ENCODE measurements at places on chromosomes 7 and 10. TPM values are rescaled to one million over a fixed set of nuclear protein-coding genes. Genes with fewer than 3 reads are reported as not detected.

TAS2R5 gene
- total RNA-seq = 1.1 TPM

TRPV5 gene
- 0.04 TPM for total RNA-seq

- DNase-seq = no peak
Observed at GRCh38 chr7:149130572-149131198, 4.6 kb upstream of the ZNF425 start.

DNA sequence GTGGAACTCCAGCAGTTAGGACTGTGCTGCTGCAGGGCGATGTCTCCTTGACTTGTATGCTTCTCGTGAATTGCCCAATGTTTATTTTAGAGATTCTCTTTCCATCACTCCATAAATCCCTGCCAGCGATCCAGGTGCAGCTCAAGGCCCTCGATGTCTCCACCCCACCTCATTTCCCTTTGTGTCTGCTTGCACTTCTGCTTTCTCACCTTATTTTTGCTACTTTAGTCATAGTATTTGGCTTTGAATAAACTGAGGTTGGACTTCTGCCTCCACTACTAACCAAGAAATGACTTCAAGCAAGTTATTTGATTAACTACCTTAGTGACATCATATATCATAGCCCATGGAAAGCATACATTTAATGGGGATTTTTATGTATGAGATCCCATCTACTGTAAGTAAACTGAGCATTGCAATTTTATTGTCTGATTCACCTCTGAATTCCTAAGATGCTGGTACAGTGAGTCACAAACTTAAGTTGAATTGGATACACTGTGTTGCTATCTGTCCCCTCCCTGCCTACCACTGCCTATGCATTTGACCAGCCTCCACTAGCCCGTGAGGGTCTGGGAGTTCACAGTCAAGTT lies 255.8 kb downstream of the ABCA13 start:
- no peak for DNase-seq

DNA sequence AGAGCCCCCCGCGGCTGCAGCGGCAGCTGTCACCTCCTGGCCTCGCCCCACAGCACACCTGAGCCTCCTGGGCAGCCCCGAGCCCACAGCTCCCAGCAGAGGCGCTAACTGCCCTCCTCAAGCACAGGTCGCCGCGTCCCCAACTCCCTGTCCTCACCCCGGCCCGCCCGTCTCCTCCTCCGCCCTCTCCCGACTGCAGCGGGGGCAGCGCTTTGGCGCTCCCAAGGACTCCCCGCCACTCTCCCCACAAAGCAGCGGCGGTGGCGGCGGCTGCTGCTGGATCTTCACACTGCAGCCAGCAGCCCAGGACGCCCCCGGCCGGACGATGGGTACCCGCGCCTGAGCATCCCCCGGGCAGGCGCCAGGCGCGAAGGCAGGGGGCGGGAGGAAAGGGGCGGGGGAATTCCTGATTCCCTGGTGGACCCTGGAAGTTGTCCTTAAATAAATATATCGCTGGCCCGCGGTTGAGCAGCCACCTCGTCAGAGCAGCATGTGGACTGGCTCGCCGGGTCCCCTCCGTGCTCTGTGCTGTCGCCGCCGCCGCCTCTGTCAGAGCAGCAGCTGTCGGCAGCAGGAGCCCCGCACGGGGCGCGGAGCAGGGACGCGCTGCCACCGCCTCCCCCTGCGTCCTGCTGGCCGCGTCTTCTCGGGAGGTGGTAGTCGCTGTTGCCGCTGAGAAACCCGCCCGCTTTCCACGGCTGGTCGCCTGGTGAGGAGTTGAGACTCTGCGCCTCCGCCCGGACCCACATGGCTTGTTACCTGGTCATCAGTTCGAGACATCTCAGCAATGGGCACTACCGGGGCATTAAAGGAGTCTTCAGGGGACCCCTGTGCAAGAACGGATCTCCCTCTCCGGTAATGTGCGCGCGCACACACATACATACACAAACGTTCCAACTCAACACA lies at the start of gene ZNF804B:
TSS of gene ZNF804B (plus strand) at position 471 of the 906 bp plus-strand sequence. CDS start at position 748, 277 bp downstream.
- peak; percentile 13 for DNase-seq

- DNase-seq = no peak
Observed at GRCh38 chr7:54712820-54713219, 46.2 kb downstream of the SEC61G start.

- DNase-seq = peak; percentile 23
Observed at GRCh38 chr7:106126170-106126938, 14.2 kb upstream of the SYPL1 start.

GRCh38 chr7:69434398-69434815 lies 163.9 kb upstream of the AUTS2 start:
- peak; percentile 68 for DNase-seq

All from muscle of leg (tissue), 16 donors.